ENCODE measurements at places on chromosomes 2 and 18.
A peak's percentile ranks its signal among the peaks of the same experiment; 100 is the strongest.

DNA sequence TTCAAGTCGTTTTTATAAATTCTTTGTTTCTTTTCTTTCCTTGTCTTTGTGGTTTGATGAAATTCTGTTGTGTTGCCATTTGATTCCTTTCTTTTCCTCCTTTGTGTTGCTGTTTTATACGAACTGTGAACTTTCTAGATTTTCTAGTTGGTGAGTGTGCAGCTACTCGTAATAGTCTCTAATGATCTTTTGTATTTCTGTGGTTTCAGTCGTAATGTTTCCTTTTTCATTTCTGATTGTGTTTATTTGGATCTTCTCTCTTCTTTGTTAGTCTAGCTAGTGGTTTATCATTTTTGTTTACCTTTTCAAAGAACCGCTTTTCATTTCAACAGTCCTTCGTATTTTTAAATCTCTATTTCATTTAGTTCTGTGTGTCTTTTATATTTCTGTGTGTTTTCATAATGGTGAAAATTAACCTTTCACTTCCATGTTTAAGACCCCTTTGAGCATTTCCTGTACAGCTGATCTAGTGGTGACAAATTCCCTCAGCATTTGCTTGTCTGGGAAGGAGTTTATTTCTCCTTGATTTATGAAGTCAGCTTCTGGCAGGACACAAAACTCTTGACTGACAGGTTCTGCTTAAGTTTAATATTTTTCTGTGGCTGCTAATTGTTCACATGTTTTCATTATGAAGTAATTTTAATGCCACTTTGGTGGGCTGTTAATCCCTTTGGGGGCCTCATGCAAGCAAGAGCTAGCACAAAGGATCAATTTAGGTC is 16.2 kb upstream of the MALT1 start:
- DNase-seq, result no peak
- H3K27ac ChIP-seq, result no peak overlapping the region
- no peak overlapping the region for H3K4me3 ChIP-seq

GRCh38 chr2:235595422-235596010 is 101.7 kb downstream of the AGAP1 start:
- no peaks in the 10 kb centered on the region for H3K36me3 ChIP-seq
- no peaks in the 10 kb centered on the region for H3K4me1 ChIP-seq
- H3K4me3 ChIP-seq, result no peak overlapping the region
- no peak overlapping the region for H3K27ac ChIP-seq

- no peaks in the 10 kb centered on the region for H3K27me3 ChIP-seq
- no peak overlapping the region for H3K27ac ChIP-seq
- DNase-seq, result peak; percentile 13
- H3K4me3 ChIP-seq, result no peak overlapping the region
Measured at GRCh38 chr2:236656721-236657120, 87.1 kb downstream of the ACKR3 start.

GRCh38 chr2:23602116-23602515 is 217.1 kb downstream of the KLHL29 start:
- DNase-seq, result no peak
- no peak overlapping the region for H3K4me3 ChIP-seq
- H3K4me1 ChIP-seq, result no peaks in the 10 kb centered on the region

- DNase-seq, result no peak
- H3K27ac ChIP-seq, result no peak overlapping the region
- no peaks in the 10 kb centered on the region for H3K4me1 ChIP-seq
- no peaks in the 10 kb centered on the region for H3K36me3 ChIP-seq
- H3K4me3 ChIP-seq, result no peak overlapping the region
Measured at GRCh38 chr18:43692099-43692690, 414.9 kb upstream of the SYT4 start.

DNA sequence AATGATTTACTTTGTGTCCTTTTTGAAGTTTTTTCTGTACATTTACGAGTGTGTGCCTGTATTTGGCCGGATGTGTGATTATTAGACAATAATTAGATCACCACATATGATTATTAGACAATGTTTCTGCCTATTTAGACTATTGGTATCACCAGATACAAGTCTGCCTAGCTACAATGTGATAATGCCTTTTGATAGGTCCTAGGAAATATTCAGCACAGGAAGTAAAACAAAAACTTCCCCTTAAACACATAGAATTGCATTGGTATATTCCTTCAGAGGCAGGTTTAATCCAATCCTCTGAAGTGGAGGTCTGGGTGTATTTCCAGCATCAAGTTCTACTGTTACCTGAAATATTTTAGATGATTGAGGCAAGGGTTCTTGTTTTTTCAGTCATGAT is 275.1 kb downstream of the TGIF1 start:
- peaks cover 14% of the 10 kb centered on the region for H3K4me1 ChIP-seq
- no peak overlapping the region for H3K27ac ChIP-seq
- no peaks in the 10 kb centered on the region for H3K27me3 ChIP-seq
- DNase-seq, result no peak
- H3K4me3 ChIP-seq, result no peak overlapping the region
- no peaks in the 10 kb centered on the region for H3K36me3 ChIP-seq

- H3K4me1 ChIP-seq, result no peaks in the 10 kb centered on the region
- no peak for DNase-seq
- H3K27ac ChIP-seq, result no peak overlapping the region
- no peak overlapping the region for H3K4me3 ChIP-seq
Measured at GRCh38 chr2:240174496-240174895, 34.0 kb upstream of the OTOS start.

DNA sequence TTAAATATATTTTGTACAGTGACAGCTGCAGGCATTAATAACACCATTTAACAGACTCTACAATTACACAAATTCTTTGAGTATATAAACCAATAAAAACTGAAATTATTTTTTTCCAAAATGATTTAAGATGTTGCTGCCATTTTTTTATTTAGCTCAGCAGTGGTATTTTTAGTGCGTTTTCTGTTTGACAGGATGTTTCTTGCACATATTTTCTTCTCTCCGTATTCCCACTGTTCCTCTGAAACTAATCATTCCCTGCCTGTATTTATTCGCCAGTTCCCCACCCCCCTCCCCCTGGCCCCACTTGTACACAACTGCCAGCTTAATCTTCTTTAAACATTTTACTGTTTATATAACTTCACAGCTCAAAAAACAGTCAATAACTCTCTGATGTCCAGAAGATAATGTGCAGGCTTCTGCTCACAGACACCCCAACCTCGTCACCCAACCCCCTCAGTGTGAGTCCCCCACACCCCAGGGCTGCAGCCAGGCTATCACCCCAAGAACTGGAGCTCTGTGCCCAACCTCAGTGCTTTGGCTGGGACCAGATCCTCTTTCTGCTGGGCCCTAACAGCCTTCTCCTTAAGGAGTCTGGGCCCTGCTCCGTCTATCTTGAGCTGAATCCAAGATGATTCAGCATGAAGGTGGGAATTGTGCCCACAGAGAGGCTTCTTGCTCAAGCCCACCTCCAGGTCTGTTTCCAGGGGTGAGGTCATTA is 41.6 kb upstream of the MAP4K4 start:
- no peak overlapping the region for H3K4me3 ChIP-seq
- no peaks in the 10 kb centered on the region for H3K4me1 ChIP-seq
- H3K27ac ChIP-seq, result no peak overlapping the region
- no peaks in the 10 kb centered on the region for H3K36me3 ChIP-seq

GRCh38 chr2:231666171-231667095 is 41.9 kb upstream of the PTMA start:
- H3K4me1 ChIP-seq, result peaks cover 12% of the 10 kb centered on the region
- H3K4me3 ChIP-seq, result peak overlapping the region; percentile 18
- peak; percentile 94 for DNase-seq
- no peaks in the 10 kb centered on the region for H3K36me3 ChIP-seq

- no peak overlapping the region for H3K27ac ChIP-seq
- no peaks in the 10 kb centered on the region for H3K27me3 ChIP-seq
- no peak for DNase-seq
- peaks cover 15% of the 10 kb centered on the region for H3K36me3 ChIP-seq
- peaks cover 8% of the 10 kb centered on the region for H3K4me1 ChIP-seq
- H3K4me3 ChIP-seq, result no peak overlapping the region
Measured at GRCh38 chr18:2913398-2914005, 66.7 kb downstream of the EMILIN2 start.

DNA sequence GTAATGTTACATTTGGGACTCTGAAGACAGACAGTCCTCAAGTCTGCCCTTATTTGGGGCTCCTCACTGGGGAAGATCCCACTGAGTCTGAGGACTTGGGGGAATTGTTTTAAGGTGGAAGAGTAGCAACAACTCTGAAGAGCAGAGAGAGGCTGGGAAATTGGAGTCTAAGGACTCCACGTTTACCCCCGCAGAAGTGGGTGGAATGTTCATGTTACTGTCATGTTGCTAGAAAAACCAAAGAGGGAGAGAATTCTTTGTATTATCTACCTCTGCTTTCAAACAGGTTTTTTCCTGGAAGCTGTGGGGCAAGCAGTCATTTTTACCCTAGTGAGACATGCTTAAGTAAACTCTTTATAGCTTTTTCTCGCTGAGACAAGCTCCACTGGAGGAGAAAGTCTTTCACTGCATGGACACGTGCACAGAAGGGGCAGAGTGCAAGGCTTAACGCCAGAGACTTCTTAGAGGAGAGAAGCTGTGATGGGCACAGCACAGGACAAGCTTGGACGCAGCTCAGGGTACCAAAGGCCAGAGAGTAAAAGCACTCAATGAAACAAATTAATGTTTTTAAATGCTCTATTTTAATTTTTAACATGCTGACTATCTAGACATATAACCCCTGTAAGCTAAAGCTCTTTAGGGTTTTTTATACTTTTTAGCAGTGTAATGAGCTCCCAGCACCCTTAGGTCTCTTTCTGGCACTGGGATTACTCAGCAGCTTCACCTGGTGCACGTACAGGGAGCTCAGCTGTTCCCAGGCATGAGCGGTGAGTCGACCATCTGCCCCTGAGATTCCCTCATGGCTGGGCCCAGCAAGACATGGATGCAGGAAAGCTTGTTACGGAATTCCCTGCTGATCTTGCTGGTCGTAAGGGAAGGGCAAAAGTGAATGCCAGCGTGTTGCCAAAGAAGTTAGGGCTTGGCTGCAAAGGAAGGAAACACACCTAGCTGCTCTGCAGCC is 54.5 kb upstream of the BIN1 start:
- H3K4me1 ChIP-seq, result peaks cover 12% of the 10 kb centered on the region
- H3K27me3 ChIP-seq, result no peaks in the 10 kb centered on the region
- H3K36me3 ChIP-seq, result no peaks in the 10 kb centered on the region
- DNase-seq, result no peak
- no peak overlapping the region for H3K27ac ChIP-seq

GRCh38 chr2:20242727-20243377 is 17.9 kb upstream of the SDC1 start:
- peak; percentile 58 for DNase-seq
- no peaks in the 10 kb centered on the region for H3K4me1 ChIP-seq
- no peak overlapping the region for H3K4me3 ChIP-seq
- 0 out of 2 replicates have a peak overlapping the region, but pooled peaks have one; percentile 3 for H3K27ac ChIP-seq
- H3K27me3 ChIP-seq, result no peaks in the 10 kb centered on the region
- H3K36me3 ChIP-seq, result peaks cover under 1% of the 10 kb centered on the region

Data from H1 (cell line).